ENCODE measurements at places on chromosomes 7 and 10. TPM values are rescaled to one million over a fixed set of nuclear protein-coding genes. Genes with fewer than 3 reads are reported as not detected.

DNA sequence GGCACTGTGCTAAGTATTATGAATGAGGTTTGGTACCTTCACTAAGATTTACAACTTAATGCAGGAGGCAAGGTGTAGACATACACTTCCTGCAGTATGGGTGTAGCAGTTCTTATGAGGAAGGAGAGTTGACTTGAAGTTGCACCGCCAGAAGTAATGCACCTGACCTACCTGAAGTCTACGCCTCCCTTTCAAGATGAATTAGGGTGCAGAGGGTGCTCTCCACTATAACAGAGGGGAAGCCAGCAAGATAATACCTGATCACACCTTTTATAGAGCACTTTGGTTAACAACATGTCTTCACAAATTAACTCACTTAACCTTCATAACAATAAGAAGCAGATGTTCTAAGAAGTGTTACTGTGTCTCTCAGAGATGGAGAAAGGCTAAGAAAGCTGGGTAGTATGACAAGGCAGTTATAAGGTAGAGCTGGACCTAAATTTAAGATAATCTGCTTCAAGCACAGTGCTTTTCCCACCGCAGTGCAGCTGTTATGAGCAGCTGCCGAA is 552 bp upstream of the RAB18 start:
- H3K4me1 ChIP-seq: peaks cover 12% of the 10 kb centered on the region
- H3K27ac ChIP-seq: peak overlapping the region; percentile 51
- H3K4me3 ChIP-seq: peak overlapping the region; percentile 26
- no peaks in the 10 kb centered on the region for H3K36me3 ChIP-seq
- no peaks in the 10 kb centered on the region for H3K27me3 ChIP-seq

GRCh38 chr7:94123136-94123535 is 119.0 kb upstream of the BET1 start:
- ATAC-seq: no peak
- H3K36me3 ChIP-seq: no peaks in the 10 kb centered on the region
- no peaks in the 10 kb centered on the region for H3K4me1 ChIP-seq

CHRM2 gene
- total RNA-seq: 51.7 TPM

KIF20B gene
- total RNA-seq: 2.4 TPM

DNA sequence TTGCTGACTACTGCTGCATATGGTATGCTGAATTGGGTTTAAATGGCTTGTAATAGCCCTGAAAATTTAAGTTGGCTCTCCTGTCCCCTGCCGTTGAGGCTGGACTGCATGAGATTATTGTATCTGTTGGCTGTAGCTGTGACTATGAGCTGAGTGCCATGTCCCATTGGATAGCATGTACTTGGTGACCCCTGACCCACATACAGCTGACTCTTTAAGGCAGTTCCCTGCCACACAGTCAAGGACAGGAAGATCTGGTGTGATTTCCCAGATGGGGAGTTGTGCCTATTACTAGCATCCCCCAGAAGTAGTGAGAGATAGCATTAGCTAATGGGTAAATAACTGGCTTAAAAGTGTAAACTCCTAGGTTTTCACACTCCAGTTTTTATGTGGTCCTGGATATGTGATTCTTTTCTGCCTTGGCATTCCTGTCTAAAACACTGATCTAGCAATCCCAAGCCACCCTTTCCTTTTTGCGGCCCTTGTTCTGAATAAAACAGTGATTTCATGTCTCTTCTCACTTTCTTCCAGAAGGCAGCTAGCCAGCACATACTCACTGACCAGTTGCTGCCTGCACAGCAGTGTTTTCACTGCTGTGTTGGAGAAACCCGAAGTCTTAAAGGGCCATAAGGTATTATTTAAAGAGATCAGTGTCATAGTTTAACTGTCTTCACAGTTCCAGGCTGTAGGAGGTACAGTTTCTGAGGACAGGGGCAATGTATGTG is 35.9 kb downstream of the LRRC4 start:
- ATAC-seq: peak; percentile 53
- no peak overlapping the region for H3K27ac ChIP-seq
- H3K27me3 ChIP-seq: no peaks in the 10 kb centered on the region
- no peak overlapping the region for H3K4me3 ChIP-seq

- H3K27me3 ChIP-seq: no peaks in the 10 kb centered on the region
- H3K4me3 ChIP-seq: no peak overlapping the region
- ATAC-seq: no peak
- no peaks in the 10 kb centered on the region for H3K4me1 ChIP-seq
- no peak overlapping the region for H3K27ac ChIP-seq
Measured at GRCh38 chr7:81694711-81695110, 75.1 kb downstream of the HGF start.

TFPI2 gene
- 6.3 TPM for total RNA-seq

LRRN3 gene
- 0.40 TPM for total RNA-seq

TMEM196 gene
- total RNA-seq: not detected

GRCh38 chr10:26860102-26860442 is 686 bp downstream of the ABI1 start:
- ATAC-seq: peak; percentile 52
- H3K36me3 ChIP-seq: no peaks in the 10 kb centered on the region
- H3K4me1 ChIP-seq: peaks cover 21% of the 10 kb centered on the region
- peak overlapping the region; percentile 98 for H3K27ac ChIP-seq
- peaks cover 20% of the 10 kb centered on the region for H3K27me3 ChIP-seq

MBL2 gene
- total RNA-seq: not detected

DNA sequence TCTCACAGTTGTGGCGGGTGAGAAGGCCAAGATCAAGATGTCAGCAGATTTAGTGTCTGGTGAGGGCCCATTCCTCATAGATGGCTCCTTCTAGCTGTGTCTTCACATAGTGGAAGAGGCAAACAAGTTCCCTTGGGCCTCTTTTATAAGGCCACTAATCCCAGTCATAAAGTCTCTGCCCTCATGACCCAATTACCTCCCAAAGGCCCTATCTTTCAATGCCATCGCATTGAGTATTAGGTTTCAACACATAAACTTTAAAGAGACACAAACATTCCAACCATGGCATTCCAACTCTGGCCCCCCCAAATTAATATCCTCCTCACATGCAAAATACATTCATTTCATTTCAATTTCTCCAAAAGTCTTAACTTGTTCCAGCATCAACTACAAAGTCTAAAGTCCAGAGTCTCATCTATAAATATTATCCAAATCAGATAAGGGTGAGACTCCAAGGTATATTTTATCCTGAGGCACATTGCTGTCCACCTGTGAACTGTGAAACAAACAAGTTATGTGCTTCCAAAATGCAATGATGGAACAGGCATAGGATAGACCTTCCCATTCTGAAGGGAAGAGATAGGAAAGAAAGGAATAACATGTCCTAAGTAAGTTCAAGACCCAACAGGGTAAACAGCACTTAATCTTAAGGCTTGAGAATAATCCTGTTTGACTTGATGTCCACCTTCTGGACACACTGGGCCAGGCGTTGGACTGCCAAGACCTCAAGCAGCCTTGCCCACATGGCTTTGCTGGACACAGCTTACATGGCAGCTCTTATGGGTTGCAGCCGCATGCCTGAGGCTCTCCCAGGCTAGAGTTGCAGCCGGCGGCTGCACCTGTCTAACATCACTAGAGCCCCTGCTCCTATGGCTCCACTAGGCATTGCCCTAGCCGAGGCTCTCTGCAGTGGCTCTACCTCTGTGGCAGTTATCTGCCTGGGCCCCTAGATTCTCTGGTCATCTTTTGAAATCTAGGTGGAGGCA is 312.8 kb downstream of the TNS3 start:
- no peaks in the 10 kb centered on the region for H3K36me3 ChIP-seq
- H3K27me3 ChIP-seq: no peaks in the 10 kb centered on the region
- no peak for ATAC-seq
- H3K27ac ChIP-seq: no peak overlapping the region
- H3K4me1 ChIP-seq: peaks cover 3% of the 10 kb centered on the region

GRCh38 chr10:49368256-49368655 is 27.6 kb downstream of the DRGX start:
- H3K27ac ChIP-seq: no peak overlapping the region
- H3K4me1 ChIP-seq: no peaks in the 10 kb centered on the region
- ATAC-seq: no peak

GBX1 gene
- not detected for total RNA-seq

- no peaks in the 10 kb centered on the region for H3K4me1 ChIP-seq
- H3K4me3 ChIP-seq: no peak overlapping the region
- no peak for ATAC-seq
Measured at GRCh38 chr7:69534461-69535041, 63.7 kb upstream of the AUTS2 start.

DNA sequence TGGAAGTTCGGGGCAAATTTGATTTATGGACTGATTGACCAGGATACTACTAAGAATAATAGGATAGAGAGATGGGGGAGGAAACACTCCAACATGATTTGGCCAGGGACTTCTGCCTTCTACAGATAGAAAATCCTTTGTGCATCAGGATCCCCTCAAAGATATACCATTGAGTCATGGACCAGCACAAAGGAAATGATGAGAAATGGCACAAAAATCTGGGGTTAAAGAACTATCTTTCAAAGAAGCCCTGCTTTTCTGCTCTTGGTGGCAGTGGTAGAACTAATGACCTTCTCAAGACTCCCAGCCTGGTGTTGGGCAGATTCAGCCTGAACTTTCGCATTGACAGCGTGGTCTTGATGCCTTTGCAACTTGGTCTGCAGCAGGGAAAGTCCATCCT is 27.6 kb upstream of the LAMB1 start:
- H3K4me1 ChIP-seq: no peaks in the 10 kb centered on the region
- no peak for ATAC-seq
- H3K27me3 ChIP-seq: no peaks in the 10 kb centered on the region
- H3K27ac ChIP-seq: no peak overlapping the region

- no peak overlapping the region for H3K27ac ChIP-seq
- no peak overlapping the region for H3K4me3 ChIP-seq
- H3K27me3 ChIP-seq: peaks cover 18% of the 10 kb centered on the region
- H3K36me3 ChIP-seq: no peaks in the 10 kb centered on the region
- no peak for ATAC-seq
Measured at GRCh38 chr10:127570036-127570435, 20.9 kb downstream of the NPS start.

DNA sequence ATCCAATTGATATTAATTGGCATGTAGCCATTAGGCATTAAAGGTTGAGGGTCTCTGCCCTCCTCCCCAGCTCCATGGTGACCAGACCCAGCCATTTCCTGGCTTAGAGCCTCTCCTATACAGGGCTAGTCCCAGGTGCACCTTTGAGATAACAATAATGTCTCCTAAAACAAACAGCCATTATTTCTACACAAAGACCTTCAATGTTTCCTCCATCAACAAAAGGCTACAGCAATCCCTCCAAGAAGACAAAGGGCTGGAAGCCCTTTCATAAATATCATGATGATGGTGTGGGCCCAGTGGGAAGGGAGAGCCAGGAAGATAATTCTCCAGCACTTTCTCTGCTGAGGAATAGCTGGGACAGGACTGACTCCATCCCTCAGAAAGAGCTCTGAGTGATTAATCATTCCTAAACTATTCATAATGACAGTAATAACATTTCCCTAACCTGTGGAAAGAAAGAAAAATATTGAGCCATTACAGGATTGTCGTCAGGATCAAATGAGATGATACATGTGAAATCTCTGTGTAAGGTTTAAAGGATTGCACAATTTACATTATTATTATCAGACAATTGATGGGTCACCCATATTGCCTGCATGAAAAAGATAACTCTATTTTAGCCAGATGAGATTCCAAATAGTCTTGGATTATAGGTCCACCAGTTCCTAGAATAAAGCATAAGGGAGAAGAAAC is 10.2 kb downstream of the PKD2L1 start:
- H3K27ac ChIP-seq: no peak overlapping the region
- peaks cover 75% of the 10 kb centered on the region for H3K27me3 ChIP-seq
- H3K36me3 ChIP-seq: no peaks in the 10 kb centered on the region
- no peaks in the 10 kb centered on the region for H3K4me1 ChIP-seq
- H3K4me3 ChIP-seq: no peak overlapping the region
- ATAC-seq: no peak

GRCh38 chr10:12042409-12042796 is 206 bp downstream of the UPF2 start:
- peaks cover 43% of the 10 kb centered on the region for H3K4me1 ChIP-seq
- no peaks in the 10 kb centered on the region for H3K36me3 ChIP-seq
- peak overlapping the region; percentile 99 for H3K4me3 ChIP-seq
- peaks cover 9% of the 10 kb centered on the region for H3K27me3 ChIP-seq
- H3K27ac ChIP-seq: peak overlapping the region; percentile 83
- ATAC-seq: peak; percentile 4

DNA sequence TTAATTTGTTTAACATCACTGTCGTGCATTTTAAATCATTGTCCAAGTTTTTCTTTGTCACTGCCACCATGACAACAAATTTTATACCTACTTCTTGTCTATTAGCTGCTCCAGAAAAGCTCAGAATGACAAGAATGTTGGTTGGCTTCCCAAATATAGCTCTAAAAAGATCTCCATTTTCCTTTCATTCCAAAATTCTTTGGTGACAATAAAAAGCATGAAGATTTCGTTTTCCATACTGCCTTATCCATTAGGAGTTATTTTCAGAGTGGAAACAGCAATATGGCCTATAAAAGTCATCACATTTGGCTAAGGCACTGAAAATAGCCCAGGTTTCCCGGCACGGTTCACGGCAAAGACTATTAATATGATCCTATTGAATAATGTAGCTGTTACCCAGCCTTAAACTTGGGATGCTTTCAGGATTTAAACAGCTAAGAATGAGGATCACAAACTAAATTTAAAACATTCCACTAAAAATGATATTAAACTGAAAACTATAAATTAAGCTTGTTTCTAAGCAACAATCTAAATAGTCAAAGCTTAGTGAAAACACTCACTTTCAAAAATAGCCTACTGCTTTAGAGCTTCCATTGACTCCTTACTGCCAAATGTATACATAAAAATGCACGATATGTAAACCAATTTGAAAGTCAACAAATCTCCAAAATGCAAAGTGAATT is 2.7 kb downstream of the CTTNBP2 start:
- H3K4me1 ChIP-seq: peaks cover 60% of the 10 kb centered on the region
- H3K36me3 ChIP-seq: no peaks in the 10 kb centered on the region
- H3K27me3 ChIP-seq: no peaks in the 10 kb centered on the region
- no peak for ATAC-seq
- H3K27ac ChIP-seq: peak overlapping the region; percentile 31

DNA sequence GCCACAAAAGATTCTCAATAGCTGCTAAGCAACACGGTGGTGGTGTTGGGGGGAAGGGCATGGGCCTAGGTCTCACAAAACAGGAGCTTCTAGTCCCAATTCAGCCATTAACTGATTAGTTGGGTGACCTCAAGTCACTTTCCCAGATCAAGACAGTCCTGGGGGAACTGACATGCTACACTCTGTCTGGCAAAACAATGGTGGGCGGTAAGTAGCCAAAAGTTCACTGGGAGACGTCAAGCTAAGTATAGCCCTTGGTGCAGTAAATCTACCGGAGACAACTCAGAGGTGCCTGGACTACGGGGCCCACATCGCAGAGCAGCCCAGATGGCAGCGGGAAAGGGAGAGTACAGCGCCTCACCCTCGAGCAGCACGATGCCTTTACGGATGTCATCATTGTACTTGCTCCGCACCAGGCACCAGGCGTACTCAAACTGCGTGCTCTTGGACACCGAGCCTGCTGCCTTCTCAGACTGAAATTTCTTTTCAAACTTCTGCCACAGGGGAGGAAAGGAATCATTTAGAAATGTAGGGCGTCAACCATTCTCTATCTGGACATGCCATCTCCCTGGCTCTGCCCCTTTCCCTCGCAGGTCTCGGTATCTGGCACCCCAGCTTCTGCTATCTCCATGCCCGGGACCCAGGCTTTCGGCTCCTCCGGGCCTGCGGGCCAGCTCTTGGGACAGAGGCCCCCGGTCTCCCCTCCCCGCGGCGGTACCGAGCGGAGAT is 1.1 kb downstream of the FIS1 start:
- H3K4me1 ChIP-seq: peaks cover 15% of the 10 kb centered on the region
- H3K27ac ChIP-seq: peak overlapping the region; percentile 79
- no peaks in the 10 kb centered on the region for H3K27me3 ChIP-seq
- H3K36me3 ChIP-seq: peaks cover 52% of the 10 kb centered on the region

GRCh38 chr7:75985518-75986146 is 8.8 kb downstream of the TMEM120A start:
- peak overlapping the region; percentile 31 for H3K27ac ChIP-seq
- no peak for ATAC-seq
- no peak overlapping the region for H3K4me3 ChIP-seq
- no peaks in the 10 kb centered on the region for H3K36me3 ChIP-seq

Data from gastroesophageal sphincter (tissue), 4 donors.